GM03348 (cell line): ENCODE measurements at places on chromosomes 1 and 21.

GRCh38 chr1:78095593-78095992 lies 49.8 kb downstream of the GIPC2 start:
- DNase-seq: peak; percentile 60

GRCh38 chr1:119091618-119092017 lies 48.8 kb downstream of the WARS2 start:
- DNase-seq: no peak

DNA sequence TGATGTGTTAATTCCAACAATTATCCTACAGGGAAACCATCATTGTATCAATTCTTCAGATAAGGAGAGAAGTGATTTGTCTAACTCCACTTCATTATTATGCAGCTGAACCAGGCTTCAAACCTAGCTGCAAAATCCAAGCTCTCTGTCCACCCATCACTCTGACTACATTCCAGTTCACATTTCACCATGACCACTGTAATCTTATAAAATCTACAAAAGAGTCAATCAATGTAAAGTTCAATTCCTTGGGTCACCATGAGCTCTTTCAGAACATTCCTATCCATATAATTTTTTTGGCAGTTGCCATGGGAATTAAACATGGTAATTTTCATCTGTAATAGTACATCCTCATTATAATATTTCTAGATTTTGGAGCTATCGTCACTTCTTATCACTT lies 100.9 kb downstream of the PLPPR5 start:
- DNase-seq: no peak

GRCh38 chr1:17878837-17879236 lies 123.7 kb downstream of the ACTL8 start:
- peak; percentile 89 for DNase-seq

GRCh38 chr1:91791691-91792488 lies 94.1 kb downstream of the TGFBR3 start:
- no peak for DNase-seq

DNA sequence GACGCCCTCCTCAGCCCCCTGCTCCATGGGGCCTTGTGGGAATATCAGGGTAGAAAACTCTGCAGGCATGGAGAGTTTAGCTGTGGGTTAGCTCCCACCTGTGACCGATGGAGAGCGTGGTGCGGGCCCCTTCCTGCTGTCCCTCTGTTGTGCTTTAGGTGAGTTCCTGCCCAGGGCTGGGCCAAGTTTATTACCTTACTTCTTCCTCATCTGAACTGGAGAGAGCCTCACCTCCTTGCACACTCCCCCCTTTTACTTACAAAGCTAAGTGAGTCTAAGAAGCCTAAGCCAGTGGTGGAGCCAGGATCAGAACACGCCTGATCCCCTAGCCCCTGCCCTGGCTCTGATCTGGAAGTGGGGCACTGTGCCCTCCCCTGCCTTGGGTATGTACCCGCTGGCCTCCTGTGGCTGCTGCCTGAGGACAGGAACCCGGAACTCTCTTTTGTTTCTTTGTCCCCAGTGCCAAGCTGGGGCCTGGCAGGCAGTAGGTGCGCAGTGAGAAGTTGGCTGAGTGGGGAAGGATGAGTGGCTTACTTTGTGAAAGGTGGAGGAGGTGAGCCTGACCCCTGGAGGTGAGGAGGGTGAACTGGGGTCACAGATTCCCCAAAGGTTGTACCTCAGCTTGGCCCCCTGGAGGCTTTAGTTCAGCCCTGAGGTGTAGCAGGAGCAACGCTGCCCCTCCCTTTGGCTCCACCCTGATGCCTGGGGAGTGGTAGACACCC lies 32.9 kb downstream of the ARHGEF10L start:
- DNase-seq: no peak

DNA sequence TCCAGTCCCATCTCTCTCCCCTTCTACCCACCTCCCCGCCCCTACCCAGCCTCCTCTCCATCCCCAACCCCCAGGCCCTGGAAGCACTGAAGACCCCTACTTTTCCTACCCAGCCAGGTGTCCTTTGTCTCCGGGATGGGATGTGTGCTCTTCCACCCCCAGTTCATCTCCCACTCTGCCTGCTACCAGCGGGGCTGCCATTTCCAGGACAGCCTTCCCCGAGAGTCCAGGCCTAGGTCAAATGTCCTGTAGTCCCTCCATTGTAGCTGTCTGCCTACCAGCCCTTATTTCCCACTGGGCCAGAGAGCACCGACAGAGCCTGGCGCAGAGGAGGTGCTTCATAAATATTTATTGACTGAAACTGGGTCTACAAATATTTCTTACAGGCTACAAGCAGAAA lies 72.0 kb upstream of the TLR5 start:
- no peak for DNase-seq

DNA sequence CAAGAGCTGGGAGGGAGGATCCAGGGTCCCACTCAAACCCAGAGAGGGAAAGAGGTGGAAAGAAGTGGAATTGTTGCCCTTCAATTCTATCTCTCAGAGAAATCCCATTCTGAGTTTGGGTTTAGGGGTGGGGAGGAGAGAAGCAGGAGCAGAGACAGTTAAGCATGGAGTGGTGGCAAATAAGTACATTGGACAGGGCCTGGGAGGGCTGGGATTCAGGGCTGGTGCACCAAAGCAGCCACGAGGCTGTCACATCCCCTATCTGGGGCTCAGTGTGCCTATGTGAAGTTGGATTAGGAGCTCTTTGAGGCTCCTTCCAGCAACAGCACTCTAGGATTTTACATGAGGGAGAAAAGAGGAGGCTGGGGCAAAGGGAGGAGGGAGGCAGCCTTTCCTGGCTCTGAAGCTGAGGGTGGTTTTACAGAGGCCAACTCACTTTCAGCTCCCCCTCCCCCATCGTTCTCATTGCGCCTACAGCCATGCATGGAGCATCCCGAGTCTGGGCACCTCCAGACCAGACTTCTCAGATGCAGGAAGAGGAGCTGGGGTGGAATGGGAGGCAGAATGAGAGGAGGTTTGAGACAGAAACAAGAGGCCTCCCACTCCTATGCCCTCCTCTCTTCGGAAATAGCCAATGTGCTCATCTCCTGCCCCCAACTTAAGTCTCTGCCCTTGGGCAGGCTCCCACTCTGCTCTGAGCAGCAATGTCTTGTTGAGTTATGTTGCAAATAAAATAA lies 3.0 kb upstream of the SYT6 start:
- DNase-seq: no peak

- DNase-seq: no peak
These were observed 74.6 kb downstream of the RASAL2 start for GRCh38 chr1:178168536-178168935.

DNA sequence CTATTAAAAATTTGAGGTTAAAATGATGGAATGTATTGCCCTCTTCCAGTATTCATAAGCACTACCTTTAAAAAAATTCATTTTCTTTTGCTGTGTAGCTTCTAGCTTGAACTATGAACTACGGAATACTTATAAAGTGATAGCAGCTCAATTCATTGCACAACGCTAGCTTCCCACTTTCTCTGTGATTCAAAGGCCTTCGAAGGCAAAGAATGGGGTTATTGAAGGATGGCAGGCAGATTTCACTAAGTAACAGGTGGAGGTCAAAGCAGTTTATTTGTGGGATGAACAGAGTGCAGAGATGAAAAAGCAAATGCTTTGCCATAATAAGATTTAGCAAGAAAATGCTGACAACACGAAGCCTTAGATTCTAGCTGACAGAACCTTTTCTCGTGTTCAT lies 290.6 kb downstream of the NFIA start:
- DNase-seq: no peak

- DNase-seq: no peak
These were observed 112.7 kb upstream of the JUN start for GRCh38 chr1:58896246-58897183.

DNA sequence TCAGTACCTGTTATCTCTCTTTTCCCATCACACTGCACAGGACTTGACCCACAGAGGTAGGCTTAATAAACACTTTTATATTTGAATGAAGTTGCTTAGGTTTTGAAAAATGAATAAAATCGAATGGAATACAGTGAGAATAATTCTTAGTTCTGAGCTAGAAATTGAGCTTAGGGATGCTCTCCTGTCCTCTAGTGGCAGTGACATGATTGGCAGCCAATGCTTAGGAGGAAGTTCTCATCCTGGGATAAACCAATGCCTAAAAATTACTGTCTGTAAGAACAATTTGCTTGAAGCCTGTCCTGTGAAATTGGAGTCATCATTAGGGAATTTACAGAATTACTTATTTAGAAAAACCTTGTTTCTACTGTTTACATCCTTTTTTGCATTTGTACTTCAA lies 21.3 kb upstream of the CYP4X1 start:
- no peak for DNase-seq

DNA sequence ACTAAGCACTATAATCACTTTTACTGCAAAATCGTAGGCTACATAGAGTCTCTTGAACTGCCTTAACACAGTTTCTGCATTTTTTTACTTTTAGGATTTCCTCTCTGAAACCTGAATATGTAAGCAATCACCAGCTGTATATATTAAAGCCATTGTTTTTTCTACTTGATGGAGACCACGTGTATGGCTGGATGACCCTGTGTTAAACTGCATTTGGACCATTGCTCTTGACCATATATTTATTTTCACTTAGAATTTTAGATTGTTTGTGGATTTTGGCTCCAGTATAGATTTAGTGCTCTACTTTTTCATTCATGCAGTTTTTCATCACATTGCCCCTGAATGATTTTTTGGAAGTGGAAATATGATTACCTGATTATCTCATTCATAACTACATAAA lies 320.5 kb upstream of the SGIP1 start:
- no peak for DNase-seq

DNA sequence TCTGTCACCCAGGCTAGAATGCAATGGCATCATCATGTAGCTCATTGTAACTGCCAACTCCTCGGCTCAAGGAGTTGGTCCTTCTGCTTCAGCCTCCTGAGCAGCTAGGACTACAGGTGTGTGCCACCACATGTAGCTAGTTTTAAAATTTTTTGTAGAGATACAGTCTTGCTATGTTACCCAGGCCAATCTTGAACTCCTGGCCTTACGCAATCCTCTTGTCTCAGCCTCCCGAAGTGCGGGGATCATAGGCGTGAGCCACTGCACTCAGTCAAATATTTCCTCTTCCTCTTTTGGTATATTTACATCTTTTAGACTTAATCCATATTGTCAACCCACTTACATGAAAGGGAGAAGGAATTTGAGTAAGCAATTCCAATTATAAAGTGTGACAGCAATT lies 121.1 kb downstream of the EVI5 start:
- DNase-seq: no peak

DNA sequence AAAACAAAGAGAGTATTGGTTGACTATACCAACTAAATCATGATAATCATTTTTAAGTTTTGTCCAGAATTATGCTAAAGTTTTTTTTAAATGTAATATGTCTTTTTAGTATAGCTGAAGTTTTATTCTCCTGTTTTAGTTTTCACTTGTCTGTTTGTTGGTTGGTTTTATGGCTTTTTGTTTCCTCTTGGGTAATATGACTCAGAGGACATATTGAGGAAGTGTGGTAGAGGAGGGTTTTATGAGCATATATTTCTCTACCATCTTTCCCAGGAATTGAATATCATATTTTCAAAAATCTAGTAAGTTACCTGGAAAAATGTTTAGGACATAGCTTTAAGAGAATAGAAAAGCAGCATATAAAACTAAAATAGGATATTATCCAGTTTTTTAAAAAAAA lies 68.6 kb upstream of the MCOLN3 start:
- DNase-seq: peak; percentile 19

DNA sequence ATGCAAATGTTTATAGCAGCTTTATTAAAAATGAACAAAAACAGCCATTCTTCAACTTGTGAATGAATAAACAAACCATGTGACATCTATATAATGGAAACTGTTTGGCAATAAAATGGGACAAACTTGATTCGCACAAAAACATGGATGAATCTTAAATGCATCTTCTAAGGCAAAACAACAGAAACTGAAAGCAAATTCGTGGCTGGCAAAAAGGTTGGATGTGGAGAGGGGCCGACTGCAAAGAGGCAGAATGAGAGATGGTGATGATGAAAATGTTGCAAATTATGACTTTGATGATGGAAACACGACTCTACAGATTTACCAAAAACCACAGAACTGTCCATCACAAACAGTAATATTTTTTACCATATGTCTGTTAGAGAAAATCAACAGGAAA lies 327.0 kb upstream of the NR5A2 start:
- DNase-seq: no peak

GRCh38 chr1:32216566-32216965 lies 5.6 kb downstream of the TMEM234 start:
- DNase-seq: no peak

DNA sequence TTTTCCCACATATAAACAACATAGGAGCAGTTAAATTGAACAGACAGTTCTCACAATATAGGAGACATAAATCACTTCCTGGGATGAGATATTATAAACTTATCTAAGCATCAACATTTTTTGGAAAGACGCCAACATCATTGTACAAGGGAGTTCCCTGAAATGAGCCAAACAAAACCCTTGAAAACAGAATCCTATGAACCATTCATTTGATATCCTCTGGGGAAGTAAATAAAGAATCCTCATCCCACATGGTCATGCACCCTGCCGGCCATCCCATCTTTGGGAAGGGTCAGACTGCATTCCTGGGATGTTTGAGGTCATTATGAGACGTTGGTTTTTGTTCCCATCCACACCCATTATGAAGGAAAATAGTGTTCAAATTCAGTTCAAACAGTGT lies 111.8 kb upstream of the USP25 start:
- DNase-seq: peak; percentile 71

GRCh38 chr1:209433649-209434031 lies 149.9 kb upstream of the CAMK1G start:
- DNase-seq: peak; percentile 63

GRCh38 chr1:30904191-30904961 lies 4.2 kb downstream of the SDC3 start:
- no peak for DNase-seq
